ENCODE measurements at places on chromosomes 3 and 15.

- no peak for DNase-seq
Measured at GRCh38 chr15:75208501-75209288, 7.0 kb downstream of the C15orf39 start.

GRCh38 chr3:148853076-148853475 lies 12.0 kb upstream of the CPA3 start:
- no peak for DNase-seq

- no peak for DNase-seq
Measured at GRCh38 chr15:100623301-100623700, 20.9 kb downstream of the ASB7 start.

DNA sequence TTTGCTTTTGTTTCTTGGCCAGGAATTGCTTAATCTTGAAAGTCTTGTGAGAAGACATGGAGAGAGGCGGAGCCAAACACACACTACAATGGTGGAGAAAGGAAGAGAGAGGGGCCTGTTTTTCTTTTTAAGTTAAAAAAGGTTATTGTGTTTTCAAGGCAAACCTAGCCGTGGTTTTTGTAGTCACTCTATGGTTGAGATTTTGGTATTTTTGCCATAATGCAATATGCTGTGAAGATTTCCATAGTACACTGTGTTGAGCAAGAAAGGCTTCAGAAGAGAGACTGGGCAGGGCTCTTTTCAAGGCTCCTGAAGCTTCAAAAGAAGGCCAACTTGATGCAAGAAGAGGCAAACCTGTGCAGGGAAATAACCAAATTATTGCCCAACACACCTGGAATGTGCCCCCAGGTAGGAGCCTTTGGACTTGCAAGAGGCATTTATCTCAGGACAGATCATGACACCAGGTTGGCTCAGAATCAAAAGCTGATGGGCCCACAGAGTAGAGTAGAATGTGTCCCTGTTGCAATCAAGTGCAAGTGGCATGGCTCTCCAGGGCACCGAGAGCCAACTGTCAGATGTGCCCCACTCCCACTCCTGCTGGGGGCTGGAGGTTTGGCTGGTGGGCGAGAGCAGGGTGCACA lies 22.1 kb downstream of the AMOTL2 start:
- no peak for DNase-seq

DNA sequence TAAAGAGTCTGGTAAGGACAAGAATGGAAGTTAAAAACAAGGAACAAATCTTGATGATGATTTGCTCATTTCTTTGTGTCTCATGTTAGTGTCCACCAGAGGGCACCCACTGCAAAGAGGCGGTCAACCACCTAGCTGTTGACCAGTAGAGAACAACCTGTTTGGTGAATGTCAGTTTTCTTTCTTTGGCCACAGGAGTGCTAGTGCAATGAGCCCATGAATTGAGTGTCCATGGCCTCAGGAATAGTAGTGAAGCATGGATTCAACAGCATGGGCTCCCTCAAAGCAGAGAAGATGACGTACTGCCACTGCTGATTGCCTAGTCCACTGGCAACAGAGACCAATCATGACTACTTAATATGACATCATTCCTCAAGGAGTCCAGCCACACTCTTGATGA lies 10.7 kb upstream of the CNTN6 start:
- no peak for DNase-seq

DNA sequence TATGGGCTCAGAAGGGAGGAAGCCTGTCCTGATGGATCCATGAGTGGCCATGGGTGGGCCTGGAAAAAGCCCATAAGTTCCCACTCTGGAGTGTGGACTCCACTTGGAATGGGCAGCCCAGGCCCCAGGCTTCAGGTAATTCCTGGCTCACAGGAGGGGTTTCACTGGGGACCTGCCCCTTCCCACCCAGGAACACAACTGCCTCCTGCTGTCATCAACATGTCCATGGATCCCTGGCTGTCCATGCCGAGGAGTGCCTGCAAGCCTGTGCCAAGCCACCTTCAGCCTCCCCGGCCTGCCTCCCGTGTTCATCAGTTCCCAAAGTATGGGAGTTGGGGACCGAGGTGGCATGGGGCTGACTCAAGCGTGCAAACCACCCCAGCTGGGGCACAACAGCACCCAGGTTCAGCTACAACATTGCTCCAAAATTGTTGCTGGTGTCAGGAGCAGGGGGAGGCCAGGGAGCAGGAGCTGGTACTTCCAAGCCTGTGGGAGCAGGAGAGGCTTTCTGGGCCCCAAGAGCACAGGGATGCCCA lies 470.9 kb upstream of the ARL6 start:
- DNase-seq: no peak

DNA sequence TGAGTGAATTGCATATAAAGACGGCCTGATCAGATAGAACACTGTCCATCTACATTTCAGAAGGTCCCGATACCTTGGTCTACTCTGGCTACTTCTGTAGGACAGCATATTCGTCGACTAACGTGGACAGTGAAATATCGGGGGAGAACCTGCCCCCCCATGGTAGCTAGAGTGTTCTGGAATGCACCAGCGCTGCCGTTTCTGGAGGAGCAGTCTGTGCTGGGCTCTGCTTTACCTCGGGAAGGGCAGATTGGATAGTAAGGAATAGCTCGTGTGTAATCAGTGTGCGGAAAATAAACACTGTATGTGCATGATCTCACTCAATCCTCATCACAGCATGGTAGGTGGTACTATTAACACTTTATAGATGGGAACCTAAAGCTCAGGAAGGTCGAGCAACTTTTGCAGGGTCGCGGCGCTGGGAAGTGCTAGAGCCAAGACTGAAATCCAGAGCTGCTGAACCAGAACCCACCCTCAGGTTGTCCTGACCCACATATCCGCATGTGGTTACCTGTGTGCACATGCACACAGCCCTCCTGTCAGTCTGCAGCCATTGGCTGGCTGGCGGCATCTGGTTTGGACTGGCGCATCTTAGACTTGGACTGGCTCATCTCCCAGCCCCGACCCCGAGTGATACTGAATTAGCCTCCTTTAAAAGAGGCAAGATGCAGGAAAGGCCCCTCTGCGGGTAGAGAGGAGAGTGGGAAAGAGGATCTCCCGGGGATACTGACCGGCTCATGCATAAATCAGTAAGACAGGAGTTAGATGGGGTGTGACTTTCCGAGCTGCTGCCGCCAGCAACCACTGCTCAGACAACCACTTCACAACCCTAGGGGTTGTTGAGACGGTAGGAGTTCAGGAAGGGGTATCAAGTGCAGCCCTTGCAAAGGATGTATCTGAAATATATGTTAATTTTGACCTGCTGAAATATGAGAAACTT lies 155.0 kb upstream of the BHLHE40 start:
- no peak for DNase-seq

DNA sequence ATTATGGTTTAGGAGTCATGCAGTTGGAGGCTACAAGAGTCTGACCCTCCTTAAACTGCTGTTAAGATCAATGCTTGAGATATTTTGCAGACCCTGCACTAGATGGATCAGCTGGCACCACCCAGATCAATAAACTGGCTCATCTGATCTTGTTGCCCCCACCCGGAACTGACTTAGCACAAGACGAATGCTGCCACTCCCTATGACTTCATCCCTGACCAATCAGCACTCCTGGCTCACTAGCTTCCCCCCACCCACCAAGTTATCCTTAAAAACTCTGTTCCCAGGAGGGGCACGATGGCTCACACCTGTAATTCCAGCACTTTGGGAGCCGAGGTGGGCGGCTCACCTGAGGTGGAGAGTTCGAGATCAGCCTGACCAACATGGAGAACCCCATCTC lies 594.0 kb downstream of the NTRK3 start:
- DNase-seq: no peak

DNA sequence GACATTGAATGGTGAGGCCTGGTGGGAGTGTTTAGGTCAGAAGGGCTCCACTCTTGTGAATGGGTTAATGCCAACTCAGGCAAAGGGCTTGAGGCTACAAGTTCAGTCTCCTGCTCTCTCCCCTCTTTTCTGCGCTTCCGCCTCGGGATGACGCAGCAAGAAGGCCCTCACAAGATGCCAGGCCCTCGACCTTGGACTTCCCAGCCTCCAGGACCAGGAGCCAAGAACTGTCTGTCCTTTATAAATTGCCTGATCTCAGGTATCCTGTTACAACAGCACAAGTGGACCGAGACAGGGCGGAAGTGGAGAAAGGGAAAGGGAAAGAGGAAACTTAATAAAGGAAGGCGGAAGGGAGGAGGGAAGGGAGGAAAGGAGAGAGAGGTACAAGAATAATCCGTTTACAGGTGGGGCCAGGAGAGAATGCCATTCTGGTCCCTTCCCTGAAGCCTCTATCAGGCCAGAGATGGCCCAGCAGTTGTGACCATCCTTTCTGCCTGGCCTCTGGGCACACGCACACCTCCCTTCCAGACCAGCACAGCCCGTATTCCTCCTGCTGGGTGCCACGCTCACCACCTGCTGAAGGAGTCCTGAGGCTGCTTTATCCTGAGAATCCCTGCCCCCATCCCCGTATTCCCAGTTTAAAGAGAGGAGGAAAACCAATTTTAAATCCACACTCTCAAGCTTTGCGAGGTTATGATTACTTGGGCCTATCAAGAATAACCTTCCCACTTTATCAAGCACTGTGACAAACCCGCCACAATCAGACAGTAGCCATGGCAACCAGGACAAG lies 64.2 kb downstream of the OXNAD1 start:
- DNase-seq: no peak

DNA sequence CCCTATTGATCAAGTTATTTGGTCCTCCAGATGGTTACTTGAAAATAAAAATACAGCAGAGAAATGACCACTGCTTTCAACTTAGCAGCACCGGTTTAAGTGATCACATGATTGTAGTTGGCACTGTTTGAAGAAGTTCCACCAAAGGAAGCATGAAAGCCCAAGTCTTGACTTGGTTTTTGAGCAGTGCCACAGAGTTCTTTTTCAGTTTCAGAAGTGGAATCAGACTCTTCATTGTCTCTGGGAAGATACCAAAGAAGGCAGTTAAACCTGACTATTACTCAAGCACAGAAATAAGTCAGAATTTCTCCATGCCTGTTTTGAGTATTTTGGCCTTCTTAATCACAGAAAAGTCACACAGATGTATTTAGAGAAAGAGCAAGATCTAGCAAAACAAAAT lies 66.7 kb downstream of the BBX start:
- no peak for DNase-seq

DNA sequence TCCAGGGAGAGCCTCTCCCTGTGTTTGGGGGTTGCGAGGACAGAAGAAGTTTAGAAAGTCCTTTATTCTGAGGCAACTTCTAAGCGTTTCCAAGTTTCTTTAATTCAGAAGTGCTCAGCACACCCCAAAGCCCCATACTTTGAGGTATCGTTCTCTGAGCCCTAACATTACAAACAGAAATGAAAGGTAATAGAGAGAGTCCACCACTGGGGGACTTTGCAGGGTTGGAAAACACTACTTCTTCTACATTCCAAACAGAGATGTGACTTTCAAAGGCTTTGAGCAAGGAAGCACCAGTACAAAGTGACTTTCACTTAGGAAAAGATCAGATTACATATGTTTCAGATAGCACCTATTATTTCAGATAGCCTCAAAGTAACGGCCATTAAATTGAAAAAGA lies 6.2 kb upstream of the ZNF280D start:
- DNase-seq: no peak

DNA sequence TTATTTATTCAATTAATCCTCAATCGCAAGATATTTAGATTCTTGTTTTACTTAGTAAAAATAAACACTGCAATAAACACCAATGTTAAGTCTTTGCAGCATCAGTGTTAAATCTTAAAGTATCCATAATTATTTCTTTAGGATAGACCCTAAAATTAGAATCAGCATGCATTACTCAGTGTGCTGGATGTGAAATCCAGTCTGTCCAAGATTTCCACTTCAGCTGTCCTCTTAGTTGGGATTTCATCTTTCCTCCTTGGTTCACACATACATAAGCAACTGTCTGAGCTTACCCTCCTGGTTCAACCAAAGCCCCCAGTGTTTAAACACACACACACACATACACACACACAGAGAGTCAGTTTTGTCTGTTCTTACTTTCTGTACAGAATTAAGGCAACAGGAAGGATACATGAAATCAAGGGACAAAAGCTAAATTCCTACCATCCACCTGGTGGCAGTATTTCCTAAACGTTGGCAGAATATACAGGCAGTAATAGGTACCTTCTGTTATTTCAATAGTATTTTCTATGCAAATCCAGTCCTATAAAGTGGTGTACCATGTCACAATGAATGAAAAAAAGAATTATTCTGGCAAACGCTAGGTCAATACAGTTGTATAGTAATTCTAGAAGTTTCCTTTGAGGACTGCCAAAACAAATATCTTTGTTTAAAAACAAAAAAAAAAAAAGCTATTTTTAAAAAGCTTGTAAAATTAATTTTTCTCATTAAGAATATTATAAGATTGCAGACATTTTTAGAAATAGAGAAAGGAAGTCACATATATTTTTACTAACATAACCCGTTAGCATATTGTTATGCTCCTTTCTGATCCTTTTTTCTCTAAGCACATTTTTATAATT lies 27.3 kb upstream of the DMXL2 start:
- DNase-seq: no peak

DNA sequence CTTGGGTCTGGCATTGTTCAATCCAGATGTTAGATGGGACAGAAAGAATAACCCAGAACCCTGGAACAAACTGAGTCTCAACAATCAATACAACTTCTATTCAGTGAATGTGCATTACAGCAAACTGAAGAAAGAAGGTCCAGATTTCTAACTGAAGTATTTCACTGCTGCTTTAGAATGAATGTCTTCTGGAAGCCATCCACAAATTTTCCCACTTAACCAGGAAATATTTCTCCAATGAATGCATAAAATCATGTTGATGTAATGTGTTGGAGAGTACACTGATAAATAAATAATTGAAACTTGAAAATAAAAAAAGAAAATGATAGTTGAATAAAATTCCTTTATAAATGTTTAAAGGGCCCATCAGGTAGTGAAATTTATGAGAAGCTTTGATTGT lies 658.6 kb downstream of the ZBBX start:
- DNase-seq: no peak

DNA sequence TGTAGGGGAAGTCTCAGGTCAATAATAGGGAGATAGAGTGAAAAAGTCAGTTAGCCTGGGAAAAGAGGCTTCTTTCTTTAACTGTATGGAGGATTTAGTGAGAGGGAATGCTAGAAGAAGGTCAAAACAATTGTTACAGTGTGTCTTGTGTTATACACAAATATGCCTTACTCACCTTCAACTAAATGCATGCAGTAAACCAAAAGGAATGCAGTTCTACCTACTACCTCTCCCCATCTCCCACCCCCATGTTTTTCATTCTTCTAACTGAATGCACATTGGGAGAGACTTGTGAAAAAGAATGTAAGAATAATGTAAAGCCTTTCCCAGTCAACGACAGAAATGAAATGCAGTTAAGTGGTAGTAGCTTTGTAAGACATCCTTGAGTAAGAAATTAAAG lies 33.8 kb downstream of the CCDC66 start:
- no peak for DNase-seq

- DNase-seq: no peak
Measured at GRCh38 chr3:39136533-39137434, 16.6 kb downstream of the CSRNP1 start.

GRCh38 chr15:96390986-96391385 lies 60.5 kb downstream of the NR2F2 start:
- DNase-seq: no peak

GRCh38 chr3:170692720-170693119 lies 106.8 kb upstream of the SLC7A14 start:
- no peak for DNase-seq

GRCh38 chr15:55615445-55615844 lies 27.3 kb upstream of the PYGO1 start:
- DNase-seq: no peak

- DNase-seq: no peak
Measured at GRCh38 chr15:66149871-66150270, 103.7 kb downstream of the MEGF11 start.

All from D721Med (cell line).